ENCODE measurements at places on chromosomes 3 and 15. TPM values are rescaled to one million over a fixed set of nuclear protein-coding genes. Genes with fewer than 3 reads are reported as not detected.

DNA sequence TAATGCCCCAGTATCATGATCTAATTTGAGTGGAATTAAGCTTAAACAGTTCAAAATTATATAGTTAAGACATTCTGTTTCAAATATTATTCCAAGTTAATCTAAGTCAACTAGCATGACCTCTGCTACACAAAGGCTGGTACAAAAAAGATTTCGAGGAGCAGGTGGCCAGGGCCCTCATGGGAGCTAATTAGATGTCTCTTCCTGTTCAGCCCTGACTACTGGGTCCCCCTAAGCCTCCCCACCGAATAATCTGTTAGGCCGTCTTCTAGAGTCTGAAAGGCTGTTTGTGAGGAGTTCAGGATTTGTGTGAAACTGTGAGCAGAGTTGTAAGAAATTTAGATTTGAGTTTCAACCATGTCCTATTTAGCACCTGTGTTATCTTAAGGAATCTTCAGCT is 75.4 kb downstream of the PPM1L start:
- no peak for DNase-seq

DNA sequence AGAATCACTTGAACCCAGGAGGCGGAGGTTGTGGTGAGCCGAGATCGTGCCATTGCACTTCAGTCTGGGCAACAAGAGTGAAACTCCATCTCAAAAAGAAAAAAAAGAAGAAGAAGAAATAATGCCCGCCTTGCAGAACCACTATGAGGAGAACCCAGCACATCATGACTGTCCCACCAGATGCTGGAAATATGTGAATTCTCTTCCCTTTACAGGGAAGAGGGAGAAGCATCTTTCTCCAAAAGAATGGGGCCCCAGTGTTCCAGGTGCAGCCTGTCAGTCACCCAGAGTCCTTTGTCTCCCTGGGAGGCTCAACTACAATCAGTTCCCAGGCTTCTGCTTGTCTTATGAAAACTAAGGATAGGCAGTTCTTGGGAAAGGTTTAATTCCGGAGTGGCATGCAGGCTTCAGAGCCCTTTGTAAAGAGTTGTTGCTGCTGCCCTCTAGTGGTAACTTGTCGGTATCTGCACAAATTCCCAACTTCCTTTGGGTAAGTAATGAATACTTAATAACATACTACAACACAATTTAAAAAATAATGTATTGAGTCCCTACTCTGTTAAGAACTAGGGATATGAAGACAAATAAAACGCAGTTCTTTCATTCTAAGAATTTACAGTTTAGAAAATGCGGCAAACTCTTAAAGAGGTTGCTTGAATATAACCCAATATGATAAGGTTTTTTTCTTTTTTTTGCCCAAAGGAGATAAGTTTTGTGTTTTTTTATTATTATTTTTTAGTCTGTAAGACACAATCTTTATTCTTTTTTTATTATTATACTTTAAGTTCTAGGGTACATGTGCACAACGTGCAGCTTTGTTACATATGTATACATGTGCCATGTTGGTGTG is 18.6 kb upstream of the TICRR start:
- DNase-seq = peak; percentile 74

Gene TRIM42
- total RNA-seq = not detected

Gene TMEM41A
- total RNA-seq = 7.6 TPM

GRCh38 chr15:68464448-68465090 is 32.6 kb upstream of the ITGA11 start:
- DNase-seq = no peak

DNA sequence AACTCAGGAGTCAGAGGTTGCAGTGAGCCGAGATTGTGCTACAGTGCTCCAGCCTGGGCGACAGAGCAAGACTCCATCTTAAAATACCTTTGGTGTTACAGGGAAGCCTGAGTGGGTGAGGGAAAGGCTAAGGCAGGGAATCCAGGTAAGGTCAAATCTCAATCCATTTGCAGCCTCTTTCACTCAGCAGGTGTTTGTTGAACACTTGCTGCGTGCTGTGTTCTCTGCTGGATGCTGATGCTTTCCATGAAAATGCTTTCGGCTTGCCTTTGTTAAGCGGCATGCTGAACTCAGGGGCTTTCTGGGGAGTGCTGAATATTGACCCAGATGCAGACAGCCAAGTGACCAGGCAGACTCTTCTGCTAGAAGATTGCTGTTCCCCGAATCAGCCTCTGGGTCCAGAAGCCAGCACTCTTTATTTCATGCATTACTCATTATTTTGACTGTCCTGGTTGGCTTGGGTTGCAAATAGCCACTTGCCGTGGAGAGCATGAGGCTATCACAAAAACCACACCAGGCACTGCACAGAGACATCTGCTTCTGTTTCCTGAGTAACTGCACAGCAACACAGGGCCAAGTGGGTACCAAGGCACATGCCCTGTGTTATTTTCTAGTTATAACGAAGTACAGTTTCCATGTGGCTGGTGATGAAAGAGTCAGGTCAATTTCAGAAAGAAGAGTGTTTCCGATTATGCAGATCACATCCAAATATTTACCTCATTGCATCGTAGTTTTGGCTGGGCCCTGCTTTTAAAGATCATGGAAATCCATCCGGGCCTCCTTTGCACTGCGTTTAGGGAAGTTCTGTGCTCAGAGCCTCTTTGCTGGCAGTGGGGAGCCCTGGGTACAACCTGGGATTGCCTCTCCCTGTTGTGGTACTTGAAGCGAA is 88.6 kb downstream of the THSD4 start:
- DNase-seq = no peak

Gene OR5K2
- total RNA-seq = not detected

Gene CSPG5
- total RNA-seq = 0.26 TPM

Gene ITPKA
- 0.52 TPM for total RNA-seq

Gene TMEM108
- total RNA-seq = not detected

GRCh38 chr3:96843505-96844203 is 29.3 kb downstream of the EPHA6 start:
- DNase-seq = no peak

Gene IL5RA
- total RNA-seq = not detected

- no peak for DNase-seq
These were observed 53.3 kb downstream of the AAGAB start for GRCh38 chr15:67201136-67201535.

Gene C3orf22
- not detected for total RNA-seq

Gene MRAS
- total RNA-seq = 20.1 TPM

DNA sequence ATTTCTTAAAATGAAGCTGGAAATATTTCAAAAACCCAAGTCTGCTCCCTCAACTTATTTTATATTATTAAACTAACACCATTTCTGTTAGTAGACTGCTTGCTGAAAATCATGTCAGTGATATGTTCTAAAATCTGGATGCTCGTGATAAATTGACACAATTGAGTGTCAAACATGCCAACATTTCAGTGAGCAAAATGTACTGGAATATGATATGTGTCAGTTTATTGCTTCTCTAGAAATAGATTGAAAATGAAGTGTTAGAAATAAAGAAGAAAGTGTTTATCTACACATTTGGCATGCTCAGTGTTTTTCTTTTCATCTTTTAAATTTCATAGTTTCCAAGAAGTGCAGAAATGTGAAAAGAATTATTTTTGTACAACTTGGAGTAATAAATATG is 624.6 kb downstream of the SI start:
- DNase-seq = no peak

Gene EPHB1
- 1.3 TPM for total RNA-seq

DNA sequence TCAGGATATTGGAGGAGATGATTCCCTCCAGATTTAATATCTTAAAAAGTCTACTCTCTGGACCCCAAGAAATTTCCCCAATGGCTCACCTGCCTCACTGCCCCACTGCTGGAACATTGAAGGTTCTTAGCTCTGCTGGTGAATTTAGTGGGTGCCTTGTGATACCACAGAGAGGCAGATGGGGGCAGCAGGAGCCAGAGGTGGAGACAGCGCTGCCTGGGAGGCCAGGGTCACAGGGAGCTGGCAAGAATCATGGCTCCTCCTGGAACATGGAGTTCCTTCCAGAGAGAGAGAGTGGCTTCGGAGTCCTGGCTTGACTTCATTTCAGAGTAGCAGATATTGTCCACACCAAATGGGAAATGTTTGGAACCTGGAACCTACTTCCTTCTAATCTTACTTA is 263.5 kb upstream of the CFAP20DC start:
- peak; percentile 75 for DNase-seq

GRCh38 chr3:184135911-184136260 is 728 bp downstream of the EIF2B5 start:
- DNase-seq = no peak

Gene CORO2B
- 1.0 TPM for total RNA-seq

GRCh38 chr15:91780387-91780786 is 73.1 kb upstream of the SLCO3A1 start:
- no peak for DNase-seq

- no peak for DNase-seq
These were observed 1.6 kb downstream of the THRB start for GRCh38 chr3:24492971-24493551.

Gene ZSCAN29
- 11.2 TPM for total RNA-seq

- DNase-seq = no peak
These were observed 79.0 kb upstream of the VGLL3 start for GRCh38 chr3:87069971-87070370.

DNA sequence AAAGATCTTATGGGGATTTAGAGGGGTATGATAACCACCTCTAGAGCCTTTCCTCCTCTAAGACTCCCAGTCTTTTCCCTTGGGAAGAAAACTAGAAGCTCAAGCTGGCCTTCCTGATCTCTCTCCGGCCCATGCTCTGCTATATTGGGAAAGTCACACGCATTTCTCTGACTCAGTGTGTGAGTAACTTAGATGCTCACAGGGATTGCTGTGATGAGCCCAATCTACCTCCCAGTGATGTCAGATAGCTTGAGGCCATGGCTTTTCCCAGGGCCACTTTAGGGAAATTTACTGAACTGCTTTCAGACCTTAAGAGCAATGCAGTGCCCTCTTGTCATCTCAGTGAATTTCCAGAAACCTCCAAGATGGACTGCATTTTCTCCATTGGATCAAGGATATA is 8.6 kb upstream of the ST8SIA2 start:
- no peak for DNase-seq

- DNase-seq = no peak
These were observed 27.5 kb downstream of the SPCS1 start for GRCh38 chr3:52733256-52733891.
